ENCODE measurements at places on chromosomes 12 and 14.

DNA sequence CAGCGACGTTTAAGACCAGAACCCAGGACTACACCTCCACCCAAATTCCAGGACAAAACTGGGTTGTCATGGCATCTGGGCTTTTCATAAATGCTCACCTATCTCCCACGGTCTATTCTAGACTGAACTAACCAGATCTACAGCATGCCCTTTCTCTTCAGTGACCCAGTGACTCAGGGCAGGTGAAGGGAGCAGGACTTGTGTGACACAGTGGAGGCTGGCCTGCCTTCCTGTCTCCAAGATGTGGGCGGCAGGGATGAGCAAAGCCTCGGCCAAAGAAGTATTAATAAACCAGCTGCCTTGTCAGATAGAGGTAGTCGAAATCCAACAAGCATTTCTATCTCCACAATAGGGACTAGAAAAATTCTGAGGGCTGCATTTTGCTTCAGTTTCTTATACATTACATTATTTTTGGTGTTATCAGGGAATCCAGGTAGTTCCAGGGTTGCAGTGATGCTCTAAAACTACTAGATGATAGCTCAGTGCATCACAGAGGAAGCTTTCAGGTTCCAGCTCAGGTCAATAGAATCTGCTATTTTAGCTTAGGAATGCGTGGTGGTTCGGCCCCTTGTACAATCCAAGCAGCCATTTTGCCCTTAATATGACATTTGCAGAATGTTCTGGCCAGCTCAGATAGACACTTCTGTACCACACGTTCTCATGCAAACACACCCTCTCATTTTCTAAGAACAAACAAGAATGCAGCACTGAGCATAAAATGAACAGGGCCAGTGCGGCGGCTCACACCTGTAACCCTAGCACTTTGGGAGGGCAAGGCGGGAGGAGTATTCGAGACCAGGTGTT is 4.2 kb upstream of the GLRX5 start:
- no peak for DNase-seq

DNA sequence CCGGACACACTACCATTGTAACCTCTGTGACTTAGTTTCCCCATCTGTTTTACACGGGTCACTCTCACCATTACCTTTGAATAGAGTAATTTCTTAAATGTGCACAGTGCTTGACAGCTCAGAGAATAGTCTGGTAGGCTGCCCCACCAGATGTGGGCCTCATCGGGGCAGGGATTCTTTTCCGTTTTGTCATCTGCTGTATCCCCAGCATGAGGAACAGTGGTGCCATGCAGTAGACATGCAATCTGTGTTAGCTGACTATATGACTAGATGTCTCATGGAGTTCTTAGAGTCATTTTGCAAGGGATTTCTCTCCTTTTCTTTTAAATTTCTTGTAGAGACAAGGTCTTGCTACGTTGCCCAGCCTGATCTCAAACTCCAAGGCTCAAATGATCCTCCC is 44.9 kb upstream of the PLEKHG3 start:
- no peak for DNase-seq

GRCh38 chr12:117091758-117092510 is 7.3 kb downstream of the TESC start:
- DNase-seq: no peak

DNA sequence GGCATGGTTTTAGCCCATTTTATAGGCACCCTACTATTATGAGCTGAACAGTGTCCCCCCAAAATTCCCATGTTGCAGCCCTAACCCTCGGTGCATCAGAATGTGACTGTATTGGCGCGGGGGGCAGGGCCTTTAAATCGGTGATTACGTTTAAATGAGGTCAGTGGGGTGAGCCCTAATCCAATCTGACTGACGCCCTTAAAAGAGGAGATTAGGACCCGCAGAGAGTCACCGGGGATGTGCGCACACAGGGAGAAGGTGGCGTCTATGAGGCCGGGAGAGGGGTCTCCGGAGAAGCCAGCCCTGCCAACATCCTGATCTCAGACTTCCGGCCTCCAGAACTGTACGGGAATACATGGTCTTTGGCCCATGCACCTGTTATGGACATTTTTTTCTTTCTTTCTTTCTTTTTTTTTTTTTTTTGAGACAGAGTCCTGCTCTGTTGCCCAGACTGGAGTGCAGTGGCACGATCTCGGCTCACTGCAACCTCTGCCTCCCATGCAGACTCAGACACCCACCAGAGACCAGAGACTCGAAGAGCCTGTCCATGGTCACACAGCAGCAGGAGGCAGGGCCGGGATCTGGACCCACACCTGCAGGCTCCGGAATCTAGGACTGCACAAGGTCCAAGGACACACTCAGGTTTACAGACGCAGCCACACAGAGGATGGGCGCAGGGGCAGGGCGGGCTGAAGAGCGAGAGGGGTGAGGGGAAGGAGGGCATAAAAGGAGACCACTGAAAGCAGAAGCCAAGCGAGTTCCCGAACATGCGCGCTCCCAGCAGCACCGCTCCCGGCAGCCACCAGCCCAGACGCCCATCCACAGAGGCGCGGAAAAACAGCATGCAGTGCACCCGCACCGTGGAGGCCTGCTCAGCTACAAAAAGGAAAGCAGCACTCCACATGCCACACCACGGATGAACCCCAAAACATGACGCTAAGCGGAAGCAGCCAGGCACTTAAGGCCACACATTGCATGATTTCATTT is 19.0 kb downstream of the SCARB1 start:
- DNase-seq: no peak

- no peak for DNase-seq
Observed at GRCh38 chr12:77387214-77387613, 321.8 kb upstream of the E2F7 start.

GRCh38 chr12:24754690-24755638 is 193.9 kb downstream of the BCAT1 start:
- DNase-seq: no peak

All from NCI-H1930 (cell line).